ENCODE measurements at places on chromosomes 6 and 20. TPM values are rescaled to one million over a fixed set of nuclear protein-coding genes. Genes with fewer than 3 reads are reported as not detected.

BPIFA2 gene
- polyA plus RNA-seq: not detected

HLA-DQB2 gene
- polyA plus RNA-seq: 0.57 TPM

C20orf202 gene
- polyA plus RNA-seq: 0.44 TPM

- no peak for DNase-seq
These were observed 13.3 kb downstream of the GRM4 start for GRCh38 chr6:34132486-34133185.

- DNase-seq: no peak
These were observed 73.5 kb downstream of the TTLL2 start for GRCh38 chr6:167398214-167399050.

DNA sequence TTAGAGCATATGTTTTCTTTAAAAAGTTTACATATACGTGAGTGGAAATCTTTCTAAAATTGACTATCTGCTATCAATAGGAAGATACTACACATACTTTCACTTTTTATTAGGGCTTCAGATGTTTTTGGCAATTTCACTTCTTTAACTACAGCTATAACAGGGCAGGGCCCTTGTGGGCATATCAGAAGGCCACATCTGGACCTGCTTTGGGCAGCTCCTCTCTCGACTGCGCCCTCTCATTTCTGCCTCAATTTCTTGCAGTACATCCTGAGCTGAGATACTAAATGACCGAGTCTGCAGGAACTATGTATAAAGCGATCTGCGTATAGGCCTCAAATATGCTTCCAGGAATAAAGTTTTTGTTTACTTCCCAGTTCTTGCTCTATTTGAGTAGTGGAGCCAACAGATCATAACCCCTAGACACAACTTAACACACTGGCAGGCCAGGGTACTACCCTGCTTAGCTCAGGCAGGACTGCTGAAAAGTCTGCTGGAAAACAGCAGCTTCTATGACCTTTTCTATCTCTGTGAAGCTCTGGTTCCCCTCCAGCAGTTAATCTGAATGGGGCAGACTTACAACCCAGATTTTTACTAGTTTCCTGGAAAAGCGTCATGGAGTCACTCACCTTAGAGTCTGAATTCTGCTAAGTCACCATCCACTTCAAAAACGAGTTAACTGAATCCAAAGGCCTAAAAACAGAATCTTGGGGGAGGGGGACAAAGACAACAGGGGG, 12.7 kb downstream of the GCLC start:
- no peak for DNase-seq

GRCh38 chr6:166245148-166245547, 63.0 kb downstream of the PRR18 start:
- no peak for DNase-seq

DNA sequence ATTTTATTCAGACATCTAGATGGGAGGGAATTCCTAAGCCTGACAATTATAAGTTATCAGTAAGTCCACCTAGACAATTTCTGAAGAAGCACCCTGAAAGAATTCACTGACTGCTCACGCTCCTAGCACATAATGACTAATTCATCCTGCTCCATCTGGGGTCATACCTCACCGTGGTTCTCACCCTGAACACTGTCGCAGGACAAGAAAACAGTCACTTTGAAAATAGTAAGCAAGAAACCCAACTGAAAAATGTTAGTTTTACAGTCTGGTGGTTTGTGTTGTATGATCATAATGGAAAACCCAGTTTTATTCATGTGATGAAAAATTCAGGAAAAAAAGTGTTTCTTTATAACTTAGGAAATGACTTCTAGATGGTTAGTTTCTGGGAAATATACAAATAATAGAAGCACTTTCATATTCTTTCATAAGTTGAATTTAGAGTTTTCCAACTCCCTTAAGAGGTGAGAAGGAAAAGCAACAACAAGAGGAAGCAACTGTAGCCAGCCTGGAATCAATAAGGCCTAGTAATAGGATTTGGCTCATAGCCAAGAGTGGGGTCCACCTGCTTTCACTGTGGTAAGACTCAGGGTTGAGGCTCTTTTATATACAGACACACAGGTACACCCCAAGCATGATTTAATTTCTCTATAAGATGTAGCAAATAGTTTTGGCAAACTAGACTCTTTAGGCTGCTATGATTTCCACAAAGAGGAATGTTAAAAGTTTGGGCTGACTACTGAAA, 94.1 kb downstream of the HIVEP2 start:
- DNase-seq: no peak

DNA sequence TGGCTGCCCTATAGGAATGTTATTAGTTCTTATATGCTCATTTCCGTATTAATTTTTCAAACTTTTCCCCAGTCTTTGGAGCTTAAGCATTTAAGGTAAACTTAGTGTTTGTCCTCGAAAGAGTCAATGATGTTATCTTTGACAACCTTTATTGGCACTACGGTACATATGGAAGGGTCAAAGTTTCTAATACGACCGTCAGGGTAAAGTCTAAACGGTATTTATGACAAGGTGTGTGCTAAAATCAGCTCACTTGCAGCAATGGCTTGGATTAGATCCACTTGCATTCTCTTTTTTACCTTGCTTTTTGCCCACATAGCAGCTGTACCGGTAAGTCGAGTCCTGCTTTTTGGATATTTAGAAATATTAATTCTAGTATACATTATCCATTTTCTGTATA, at the start of gene MEP1A:
MEP1A (plus strand) TSS at position 252 of the 400 bp plus-strand sequence; CDS start at position 262, 10 bp downstream.
- no peak for DNase-seq

DNA sequence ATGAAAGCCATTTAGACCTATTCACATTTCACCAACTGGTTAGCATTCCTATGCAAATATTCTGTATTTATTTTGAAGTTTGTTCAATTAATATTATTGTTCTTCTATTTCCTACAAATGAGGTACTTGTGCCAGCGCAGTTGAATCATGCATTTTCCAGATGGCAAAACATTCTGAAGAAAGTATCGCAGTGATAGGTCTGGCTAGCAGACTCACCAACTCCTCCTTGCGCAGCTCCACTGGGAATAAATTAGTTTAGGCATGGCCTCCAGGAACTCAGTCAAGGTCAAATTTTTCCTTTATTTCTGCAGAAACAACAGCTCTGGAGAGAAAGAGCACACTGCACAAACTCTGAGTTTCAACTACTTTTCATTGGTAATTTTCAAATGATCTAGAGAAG, 437.7 kb downstream of the COL12A1 start:
- no peak for DNase-seq

GRCh38 chr6:100247123-100247522, 217.6 kb downstream of the SIM1 start:
- no peak for DNase-seq

- DNase-seq: no peak
These were observed 40.1 kb upstream of the NNAT start for GRCh38 chr20:37480919-37481318.

DNA sequence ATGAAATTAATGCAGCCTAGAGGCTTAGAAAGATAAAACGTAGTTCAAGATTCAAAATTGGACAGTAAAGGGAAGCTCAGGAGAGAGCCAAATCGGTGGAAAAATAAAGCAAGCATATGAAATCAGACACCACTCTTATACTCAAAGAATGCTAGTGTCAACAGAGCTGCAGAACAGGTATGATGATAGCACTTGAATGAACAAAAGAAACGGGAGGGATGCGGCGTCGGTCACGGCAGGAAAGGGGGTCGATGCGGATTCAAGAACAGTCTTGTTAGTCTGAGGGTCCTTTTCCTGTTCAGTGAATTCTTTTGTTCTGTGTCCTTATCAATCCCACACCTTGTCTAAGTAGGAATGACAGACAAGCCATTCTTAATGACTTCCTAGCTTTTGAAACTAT, 114.4 kb downstream of the FOXC1 start:
- no peak for DNase-seq

DNA sequence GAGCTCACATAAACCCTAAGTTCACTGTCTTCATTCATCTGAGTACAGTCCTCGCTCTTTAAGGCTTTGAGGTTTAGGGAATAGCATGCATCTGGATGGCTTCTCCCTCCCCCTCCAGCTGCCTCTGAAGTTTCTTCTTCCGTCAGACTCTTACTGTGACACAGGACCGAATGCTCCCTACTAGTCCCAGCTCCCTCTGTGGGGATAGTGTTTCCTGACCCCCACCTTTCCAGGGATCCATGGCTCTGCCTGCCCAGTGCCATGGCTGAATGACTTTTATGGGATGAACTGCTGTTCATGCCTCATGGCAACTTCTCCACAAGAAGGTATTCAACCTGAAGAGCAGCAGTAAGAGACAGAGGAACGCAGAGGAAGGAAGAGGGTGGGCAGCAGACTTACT, 79.8 kb upstream of the EMILIN3 start:
- DNase-seq: peak; percentile 64

DNA sequence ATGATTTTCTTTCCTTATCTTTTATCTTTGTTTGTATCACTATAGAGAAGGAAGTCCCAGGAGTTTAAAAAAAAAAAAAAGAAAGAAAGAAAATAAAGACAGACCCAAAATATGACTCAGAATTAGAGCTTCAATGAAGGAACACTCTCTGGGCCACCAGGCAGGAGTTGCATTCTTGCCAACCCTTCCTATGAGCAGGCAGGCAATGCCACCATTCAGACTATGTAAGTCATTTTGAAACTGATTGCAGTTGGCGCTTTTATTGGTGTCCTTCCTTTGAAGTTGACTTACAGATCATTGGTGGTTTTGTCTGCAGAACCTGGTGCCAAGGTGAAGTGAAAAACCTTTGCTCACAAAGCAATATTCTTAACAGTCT, 50.3 kb downstream of the MYB start:
- no peak for DNase-seq

DNA sequence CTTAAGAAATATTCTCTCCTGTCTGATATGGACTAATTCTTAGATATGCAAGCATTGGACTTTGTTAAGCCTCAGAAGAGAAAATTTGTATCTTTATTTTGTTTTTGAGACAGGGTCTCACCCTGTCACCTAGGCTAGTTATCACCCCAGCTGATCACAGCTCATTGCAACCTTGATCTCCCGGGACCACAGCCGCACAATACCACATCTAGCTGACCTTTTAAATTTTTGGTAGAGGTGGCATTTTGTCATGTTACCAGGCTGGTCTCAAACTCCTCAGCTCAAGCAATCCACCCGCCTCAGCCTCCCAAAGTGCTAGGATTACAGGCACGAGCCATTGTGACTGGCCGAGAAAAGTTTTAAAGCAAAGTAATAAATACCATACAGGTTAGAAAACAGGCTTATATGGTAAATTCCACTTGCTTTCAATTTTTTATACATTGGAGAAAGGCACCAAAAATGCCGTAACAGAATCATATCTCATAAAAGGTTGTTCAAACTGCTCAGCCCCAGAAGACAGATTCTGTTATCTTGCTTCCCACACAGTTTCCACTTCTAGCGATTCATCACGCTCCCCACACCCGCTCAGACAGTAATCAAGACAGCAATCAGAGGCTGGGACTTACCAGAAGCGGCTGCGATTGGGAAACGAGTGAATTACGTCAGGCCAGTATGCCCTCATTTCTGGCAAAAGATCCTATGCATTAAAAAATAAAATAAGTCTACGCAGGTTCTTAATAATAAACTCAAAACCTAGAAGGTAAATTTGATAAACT, 13.8 kb downstream of the RNASET2 start:
- DNase-seq: no peak
